ENCODE measurements at places on chromosomes 3 and 15.

DNA sequence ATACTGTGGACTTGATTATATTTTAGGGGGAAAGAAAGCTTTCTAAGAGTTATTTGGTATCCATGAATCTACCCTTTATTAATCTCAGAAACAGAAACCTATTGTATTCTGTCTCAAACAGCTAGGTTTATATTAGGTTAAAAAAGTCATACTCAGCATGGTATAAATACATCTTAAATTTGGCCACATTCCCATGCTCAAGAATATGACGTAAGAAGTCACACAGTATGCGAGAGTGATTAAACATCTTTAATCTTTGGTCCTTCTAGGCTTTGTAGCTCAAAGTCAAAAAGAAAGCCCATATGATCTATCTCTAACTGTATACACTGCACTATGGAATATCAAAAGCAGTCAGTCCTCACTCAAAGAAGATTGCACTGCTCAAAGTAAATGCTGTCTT lies 131.4 kb downstream of the EPHA3 start:
- no peak for DNase-seq

DNA sequence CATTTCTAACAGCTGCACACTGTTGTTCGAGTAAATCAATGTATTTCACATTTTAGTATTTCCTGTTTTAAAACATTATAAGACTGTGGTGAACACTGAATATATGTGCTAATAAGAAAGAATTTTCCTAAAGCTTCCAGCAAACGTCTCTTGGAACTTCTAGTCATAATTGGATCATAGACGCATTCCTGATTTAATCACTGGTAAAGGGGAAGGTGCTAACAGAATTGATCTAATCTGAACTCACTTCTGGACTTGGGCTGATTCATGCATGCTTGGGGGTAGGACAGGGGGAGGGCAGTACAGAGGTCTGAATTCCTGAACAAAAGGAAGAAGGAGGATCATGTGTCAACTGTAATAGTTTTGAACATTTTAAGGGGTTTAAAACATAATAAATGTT lies 7.3 kb upstream of the LEKR1 start:
- DNase-seq = no peak

- no peak for DNase-seq
Observed at GRCh38 chr15:89119489-89120478, 31.5 kb downstream of the ABHD2 start.

DNA sequence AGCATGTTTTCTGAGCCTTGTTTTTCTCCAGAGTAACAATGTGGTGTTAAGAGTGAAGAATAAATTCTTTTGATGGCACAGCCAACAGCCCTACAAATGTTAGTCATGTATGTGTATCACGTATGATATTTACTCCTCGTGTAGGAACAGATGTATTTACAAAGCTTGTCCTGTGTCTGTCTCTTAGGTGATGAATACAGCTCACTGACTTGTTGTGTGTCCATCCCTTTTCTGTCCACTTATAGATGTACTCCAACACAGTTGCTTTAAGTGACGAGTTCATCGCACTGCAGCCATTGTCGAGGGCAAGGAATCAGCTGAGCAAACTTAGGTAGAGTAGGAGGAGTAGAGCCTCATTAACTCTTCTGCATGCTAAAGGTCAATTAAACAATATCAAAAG lies 78.1 kb downstream of the DCUN1D1 start:
- no peak for DNase-seq

DNA sequence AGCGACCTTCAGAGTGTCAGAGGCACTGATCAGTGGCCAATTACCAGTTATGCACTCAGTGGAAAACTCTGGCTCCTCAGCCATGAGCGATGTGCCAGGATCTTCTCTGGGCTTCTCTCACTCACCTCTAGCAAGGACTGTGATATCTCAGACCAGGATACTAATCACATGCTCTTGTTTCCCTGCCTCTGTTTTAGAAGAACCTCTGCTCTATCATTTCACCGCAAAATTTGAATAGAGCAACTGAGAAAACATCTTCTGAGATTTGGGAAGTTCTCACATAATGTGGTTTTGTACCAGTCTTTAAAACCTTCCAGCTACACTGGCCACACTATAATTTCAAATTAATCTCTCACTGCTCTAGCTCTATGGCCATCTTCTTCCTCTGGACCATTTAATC lies 325.8 kb upstream of the FRG2C start:
- no peak for DNase-seq
